ENCODE measurements at places on chromosomes 12 and 14. TPM values are rescaled to one million over a fixed set of nuclear protein-coding genes. Genes with fewer than 3 reads are reported as not detected.
A peak's percentile ranks its signal among the peaks of the same experiment; 100 is the strongest.

The SLC24A4 gene
- 0.02 TPM for total RNA-seq

The KLRC1 gene
- total RNA-seq, result not detected

The SSTR1 gene
- total RNA-seq, result not detected

The TAS2R8 gene
- total RNA-seq, result not detected

The DCN gene
- 0.32 TPM for total RNA-seq

The GPRC5D gene
- not detected for total RNA-seq

GRCh38 chr14:51951656-51952055 lies 37.7 kb upstream of the RTRAF start:
- DNase-seq, result no peak

GRCh38 chr14:79331830-79332229 lies 879.5 kb downstream of the DIO2 start:
- no peak for DNase-seq

GRCh38 chr12:104285740-104286515 lies 17.6 kb upstream of the EID3 start:
- DNase-seq, result no peak

DNA sequence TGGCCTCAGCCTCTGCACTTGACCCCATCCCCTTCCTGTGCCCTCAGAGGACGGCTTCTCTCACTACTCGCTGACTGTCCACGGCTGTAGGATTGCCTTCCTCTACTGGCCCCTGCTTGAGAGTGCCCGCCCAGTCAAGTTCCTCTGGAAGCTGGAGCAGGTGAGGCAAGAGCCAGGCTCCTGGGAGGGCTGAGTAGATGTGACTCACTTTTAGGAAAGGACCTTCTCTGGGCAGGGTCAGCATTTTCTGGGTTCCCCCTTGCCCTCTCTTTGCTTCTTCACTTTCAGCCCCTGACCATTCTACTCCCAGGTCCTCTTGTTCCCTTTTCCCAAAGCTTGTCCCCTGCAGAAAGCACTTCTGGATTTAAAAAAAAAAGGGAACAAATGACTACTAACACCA lies 7.7 kb downstream of the CLSTN3 start:
- no peak for DNase-seq

DNA sequence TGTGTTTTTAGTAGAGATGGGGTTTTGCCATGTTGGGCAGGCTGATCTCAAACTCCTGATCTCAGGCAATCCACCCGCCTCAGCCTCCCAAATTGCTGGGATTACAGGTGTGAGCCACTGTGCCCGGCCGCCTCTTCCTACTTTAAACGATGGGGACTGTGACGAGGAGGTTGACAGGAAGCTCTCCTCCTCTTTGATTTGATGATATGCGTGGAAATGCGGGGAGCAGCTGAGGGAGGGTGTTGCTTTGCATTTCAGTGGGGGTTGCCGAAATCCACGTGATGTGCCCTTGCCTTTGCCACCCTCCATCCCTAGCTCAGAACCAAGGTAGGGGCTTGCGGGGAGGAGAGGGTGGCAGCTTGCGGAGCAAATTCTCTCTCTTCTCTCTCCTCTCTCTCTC lies 189.6 kb downstream of the AACS start:
- no peak for DNase-seq

DNA sequence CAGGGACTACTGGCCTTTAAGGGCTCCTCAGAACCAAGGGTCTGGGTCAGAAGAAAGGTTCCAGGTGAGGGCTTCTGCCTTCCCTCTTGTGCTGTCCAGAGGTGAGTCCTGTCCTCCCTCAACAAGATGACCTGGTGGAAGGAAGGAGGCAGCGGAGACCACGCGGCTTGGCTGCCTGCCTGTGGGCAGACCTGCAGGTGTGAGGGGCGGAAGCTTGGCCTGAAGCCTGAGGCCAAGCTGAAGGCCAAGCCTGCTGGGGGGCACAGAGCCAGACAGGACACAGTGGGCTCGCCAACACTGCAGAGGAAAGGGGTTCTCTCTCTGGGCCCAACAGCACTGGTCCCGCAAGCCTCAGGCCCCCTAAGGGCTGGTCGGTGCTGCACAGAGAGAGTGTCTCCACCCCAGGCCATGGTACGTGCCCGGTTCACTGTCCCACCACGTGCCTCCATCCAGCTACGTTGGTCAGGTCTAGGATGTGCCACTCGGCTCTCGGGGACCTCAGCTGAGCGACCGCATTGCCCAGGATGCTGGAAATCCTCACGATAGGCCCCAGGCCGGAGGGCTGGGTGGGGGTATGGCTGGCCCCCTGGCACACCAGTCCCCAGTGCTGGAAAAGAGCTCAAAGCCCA lies 170.0 kb upstream of the PRMT8 start:
- DNase-seq, result no peak

DNA sequence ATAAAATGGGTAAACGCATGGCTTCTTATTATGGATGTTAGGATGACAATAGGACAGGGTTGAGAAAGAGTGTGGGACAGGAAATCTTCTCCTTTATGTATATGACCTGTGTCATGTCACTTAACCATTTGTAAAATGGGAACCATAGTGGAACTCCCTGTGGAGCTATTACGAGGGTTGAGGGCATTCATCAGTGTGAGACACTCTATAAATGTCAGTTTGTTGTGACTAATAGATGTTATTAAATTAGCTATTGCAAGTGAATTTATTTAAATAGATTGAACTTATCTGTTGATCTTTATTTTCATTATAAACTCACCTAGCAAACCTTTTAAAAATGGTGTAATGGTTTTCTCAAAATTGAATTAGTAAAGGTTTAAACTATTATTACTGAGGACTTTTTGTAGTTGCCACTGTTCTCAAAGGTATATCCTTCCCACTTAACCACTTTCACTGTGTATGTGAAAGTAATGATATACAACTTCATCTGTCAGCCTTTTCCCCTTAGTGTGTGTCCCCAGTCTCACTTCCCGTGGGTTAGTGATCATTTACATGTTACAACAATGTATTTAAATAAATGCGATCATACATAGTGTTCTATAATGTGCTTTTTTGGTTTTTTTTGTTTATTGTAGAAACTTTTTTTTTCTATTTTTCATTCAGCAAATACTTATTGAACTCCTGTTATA lies 17.1 kb downstream of the HELB start:
- no peak for DNase-seq

DNA sequence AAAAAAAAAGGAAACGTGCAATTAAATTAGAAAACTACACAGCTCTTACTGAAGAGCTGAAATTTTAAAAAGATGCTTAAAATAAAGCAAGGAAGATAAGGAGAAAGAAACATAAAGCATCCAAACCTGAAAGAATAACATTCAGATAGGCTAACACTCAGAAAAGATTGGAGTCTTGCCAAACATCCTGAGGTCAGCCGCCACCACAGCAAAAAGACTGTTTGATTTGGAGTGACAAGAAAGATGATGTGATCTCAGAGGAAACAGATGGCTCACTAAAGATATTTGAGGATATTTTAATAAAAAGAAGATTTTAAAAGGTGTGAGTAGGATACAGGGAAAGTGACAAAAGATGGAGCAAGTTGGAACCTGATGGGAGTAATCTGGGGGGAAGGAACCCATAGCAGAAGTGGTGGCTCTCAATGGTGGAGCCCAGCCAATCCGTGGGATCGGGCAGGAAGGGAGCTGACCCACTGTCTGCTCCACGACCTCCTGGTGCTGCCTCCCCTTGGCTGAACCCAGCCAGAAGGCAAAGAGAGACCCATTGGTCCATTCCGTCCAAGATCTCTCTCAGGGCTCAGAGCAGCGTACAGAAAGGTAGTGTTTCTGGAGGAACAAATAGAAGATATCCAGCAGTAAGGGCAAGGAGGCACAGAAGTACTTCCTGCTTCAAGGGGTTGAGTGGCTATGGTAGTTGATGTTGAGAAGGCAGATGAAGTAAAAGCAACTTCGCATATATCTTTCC lies 469.6 kb downstream of the RGS6 start:
- DNase-seq, result peak; percentile 34

GRCh38 chr12:93853698-93854478 lies 176.7 kb downstream of the CRADD start:
- DNase-seq, result no peak

DNA sequence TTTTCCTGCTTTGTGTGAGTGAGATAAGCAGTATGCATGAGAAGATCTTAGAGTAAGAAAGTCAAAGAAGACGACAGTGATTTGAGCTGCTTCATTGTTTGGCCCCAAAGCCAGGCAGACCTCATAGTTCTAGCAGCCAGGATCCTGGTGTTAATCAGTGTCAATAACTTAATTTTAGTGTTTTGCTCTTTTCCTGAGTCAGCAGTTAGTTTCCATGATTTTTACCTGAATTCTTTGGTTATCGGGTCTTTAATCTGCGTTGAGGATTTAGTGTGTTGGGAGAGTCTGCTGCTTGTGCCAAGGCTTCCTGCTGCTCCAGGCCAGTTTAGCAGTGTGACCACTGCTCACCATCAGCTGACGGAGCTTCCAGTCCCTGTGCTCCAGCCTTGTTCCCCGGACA lies 241.6 kb upstream of the SOX5 start:
- DNase-seq, result no peak

DNA sequence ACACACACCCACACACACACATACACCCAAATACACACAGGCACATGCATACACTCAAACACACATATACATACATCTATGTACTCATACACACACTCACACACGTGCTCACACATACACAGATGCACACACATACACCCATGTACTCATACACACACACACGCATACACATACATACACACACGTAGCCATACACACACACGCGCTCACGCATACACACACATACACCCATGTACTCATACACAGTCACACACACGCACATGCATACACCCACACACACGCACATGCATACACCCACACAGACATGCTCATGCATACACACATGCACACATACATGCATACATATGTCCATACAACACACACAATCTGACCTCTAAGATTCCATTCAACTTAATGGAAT lies 87.7 kb upstream of the ANO2 start:
- no peak for DNase-seq

GRCh38 chr14:54651649-54652048 lies 84.7 kb downstream of the SAMD4A start:
- DNase-seq, result no peak

GRCh38 chr12:98256830-98257229 lies 258.6 kb upstream of the TMPO start:
- no peak for DNase-seq

DNA sequence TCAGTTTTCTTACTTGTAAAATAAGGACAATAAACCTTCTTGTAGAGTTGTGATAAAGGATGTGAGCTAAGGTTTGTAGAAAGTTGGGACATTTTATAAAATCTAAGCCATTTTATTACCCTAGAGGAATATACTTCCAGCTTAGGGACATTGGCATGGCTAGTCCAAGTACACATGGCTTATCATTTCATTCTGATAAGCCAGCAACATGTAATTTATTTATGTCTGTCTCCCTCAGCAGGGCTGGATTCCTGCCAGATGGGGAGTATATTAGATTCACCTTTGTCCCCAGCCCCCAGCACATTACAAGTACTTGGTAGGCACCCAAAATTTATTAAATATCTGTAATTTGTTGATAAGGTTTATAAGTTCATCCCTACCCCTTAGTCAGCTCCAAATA lies 6.3 kb upstream of the ATG14 start:
- no peak for DNase-seq

Measured in SJCRH30 (cell line).